ENCODE measurements at places on chromosomes 7 and 10. TPM values are rescaled to one million over a fixed set of nuclear protein-coding genes. Genes with fewer than 3 reads are reported as not detected.
A peak's percentile ranks its signal among the peaks of the same experiment; 100 is the strongest.

GRCh38 chr7:43703573-43703972 lies 25.8 kb downstream of the COA1 start:
- DNase-seq = no peak

Gene ASZ1
- total RNA-seq = not detected

Gene OR2A7
- total RNA-seq = 2.8 TPM

Gene VAX1
- not detected for total RNA-seq

DNA sequence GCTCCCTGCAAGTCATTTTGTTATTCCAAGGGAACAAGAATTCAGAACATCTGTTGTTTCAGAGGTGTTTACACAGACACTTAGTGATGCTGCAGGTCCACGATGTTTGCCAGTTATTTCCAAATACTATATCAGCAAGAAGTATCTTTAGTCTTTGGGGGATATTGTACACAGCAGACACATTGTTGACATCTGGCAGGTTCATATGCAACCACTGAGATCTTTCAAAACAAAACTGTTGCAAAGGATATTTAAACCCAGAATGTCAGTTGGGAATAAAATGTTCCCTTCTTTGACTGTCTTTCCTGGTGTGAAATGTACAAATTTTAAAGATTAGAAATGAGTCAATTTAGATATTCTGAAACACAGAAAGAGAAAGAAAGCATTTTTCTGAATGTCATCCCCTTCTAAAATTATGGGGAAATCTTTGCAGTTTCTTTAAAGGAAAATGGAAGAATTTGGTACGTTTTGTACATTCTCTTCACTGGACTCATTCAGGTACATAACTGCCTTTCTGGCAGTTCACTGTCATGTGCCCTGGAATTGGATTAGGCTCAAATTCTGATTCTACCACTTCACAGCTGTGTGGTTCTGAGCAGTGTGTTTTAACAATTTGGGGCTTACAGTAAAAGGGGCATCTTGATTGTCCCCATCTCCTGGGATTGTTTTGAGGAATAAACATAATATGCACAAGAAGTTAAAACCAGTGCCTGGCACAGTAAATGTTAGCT lies 40.3 kb upstream of the CELF2 start:
- no peak for DNase-seq

- no peak for DNase-seq
Observed at GRCh38 chr10:125398270-125398669, 237.9 kb upstream of the CTBP2 start.

Gene PPP1R3C
- total RNA-seq = 1.8 TPM

Gene ABCB4
- total RNA-seq = 6.4 TPM

Gene PITX3
- total RNA-seq = 0.14 TPM

DNA sequence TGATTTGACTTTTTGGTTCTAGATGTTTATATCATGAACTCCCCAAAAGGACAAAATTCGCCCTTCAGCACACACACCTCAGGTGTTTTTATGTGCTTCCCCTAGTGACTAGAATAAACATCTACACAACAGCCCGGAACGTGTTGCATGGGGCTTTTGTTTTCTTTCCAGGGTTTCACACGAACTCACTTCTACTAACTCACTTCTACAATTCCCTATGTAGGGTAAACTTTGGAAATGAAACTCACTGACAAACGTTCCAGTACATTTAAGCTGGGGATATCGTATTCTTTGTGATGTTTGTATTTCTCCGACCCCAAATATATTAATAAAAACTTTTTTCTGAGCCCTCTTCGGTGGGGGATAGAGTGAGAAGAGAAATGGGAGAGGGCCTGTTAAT lies 1.4 kb downstream of the TRA2A start:
- DNase-seq = no peak

Gene LOXL4
- 5.7 TPM for total RNA-seq

Gene GPR146
- total RNA-seq = 0.21 TPM

DNA sequence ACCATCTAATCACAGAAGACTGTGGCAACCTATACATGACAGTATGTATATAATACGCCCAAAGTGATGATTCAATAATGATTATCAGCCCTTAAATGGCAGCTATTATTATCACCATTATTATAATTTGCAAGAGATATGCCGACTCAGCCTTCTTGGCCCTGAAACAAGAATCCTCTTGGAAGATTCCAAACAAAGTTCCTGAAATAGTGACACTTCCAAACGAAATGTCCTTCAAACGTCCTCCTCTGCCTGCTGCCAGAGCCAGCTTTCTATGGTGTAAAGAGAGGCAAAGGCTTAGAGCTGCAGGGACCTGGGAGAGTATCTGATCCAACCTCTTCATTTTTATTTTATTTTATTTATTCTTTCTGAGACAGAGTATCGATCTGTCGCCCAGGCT lies 36.0 kb downstream of the NRAP start:
- no peak for DNase-seq

Gene MCM10
- total RNA-seq = 2.8 TPM

- DNase-seq = no peak
Observed at GRCh38 chr7:155975490-155975889, 163.2 kb upstream of the SHH start.

DNA sequence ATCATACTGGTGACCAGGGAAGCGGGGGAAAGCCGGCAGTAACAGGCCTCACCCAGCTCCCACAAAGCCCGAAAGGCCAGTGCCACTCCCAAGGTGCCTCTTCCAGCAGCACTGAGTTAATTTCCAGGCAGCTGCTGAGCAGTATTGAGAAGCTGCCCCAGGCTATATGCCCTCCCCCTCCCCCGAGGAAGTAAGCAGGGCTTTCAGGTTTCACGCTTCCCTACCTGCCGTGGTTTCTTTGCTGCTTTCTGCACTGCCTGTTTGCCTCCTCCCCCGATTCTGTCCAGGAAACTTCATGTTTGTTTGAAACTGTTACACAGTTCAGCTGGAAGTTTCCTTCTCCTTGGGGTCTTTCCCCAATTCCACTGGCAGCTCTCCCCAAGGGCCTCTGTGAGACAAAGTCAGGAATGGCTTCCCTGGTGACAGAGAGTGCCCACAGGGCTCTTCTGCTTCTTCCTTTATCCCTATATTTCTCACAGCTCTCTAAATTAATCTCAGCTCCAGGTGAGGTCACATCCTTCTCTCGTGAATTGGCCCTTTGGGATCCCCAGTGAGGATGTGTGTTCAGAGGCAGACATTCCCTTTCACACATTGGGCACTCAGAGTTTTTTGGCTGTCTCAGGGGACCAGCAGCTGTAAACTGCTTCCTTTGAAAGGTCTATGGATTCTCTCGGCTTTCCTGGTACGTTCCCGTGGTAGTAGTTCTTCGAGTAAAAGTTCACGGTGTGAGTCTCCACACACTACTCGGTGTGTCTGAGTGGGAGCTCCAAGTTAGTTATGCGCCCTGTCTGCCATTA lies 19.4 kb downstream of the C1GALT1 start:
- DNase-seq = peak; percentile 50

GRCh38 chr7:147106746-147107145 lies 990.1 kb downstream of the CNTNAP2 start:
- DNase-seq = no peak

GRCh38 chr10:113228530-113228929 lies 278.5 kb downstream of the TCF7L2 start:
- peak; percentile 38 for DNase-seq

Gene GIMAP4
- total RNA-seq = 0.13 TPM

Gene SVIL
- total RNA-seq = 67.0 TPM

GRCh38 chr7:41383596-41383995 lies 319.3 kb downstream of the INHBA start:
- no peak for DNase-seq

DNA sequence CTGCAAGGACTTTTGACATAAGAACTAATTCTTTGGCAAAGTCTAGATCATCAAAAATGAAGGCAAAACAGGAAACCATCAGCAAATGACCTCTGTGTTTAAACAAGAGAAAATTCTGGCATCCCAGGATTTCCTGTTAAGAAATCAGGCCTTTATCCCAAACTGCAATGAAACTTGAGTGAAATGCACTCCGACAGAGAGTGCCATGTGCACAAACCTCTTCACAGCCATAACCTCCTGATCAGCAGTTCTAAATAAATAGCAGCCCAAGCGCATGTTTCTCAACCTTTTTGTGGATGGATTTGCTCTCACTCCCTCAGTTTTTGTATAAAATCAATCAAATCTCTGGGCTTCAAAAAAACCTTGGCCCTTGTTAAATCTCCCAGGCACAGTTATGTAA lies 107.7 kb upstream of the EEPD1 start:
- DNase-seq = no peak

- no peak for DNase-seq
Observed at GRCh38 chr10:6463366-6463765, 116.7 kb downstream of the PRKCQ start.

Gene SYCE1
- total RNA-seq = 0.27 TPM

DNA sequence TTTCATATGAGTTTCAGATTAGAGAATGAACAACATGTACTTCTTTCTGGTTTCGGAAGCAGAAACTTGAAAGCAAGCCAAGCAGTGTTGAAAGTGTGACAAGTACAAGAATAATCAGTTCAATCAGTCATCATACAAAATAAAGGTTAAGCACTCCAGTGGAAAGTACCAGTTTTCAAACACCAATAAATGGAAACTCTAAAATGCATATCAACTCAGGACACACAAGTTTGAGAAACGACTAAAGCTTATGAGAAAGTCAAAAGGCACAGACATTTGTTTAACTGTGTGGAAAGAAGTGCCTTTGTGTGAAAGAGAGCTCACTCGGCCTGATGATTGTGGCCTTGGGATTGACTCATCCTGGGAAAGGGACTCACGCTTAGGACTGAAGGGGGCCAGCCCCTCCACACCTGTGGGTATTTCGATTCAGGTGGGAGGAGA lies 60.6 kb upstream of the AKR1C1 start:
- no peak for DNase-seq

GRCh38 chr10:32338262-32338661 lies 8.7 kb downstream of the EPC1 start:
- DNase-seq = no peak

- no peak for DNase-seq
Observed at GRCh38 chr7:31892099-31892829, 177.9 kb downstream of the PDE1C start.

- DNase-seq = peak; percentile 34
Observed at GRCh38 chr7:45402480-45403218, 171.5 kb upstream of the ADCY1 start.

Gene FAM241B
- 10.3 TPM for total RNA-seq

GRCh38 chr7:27181795-27182275 lies 3.2 kb downstream of the HOXA11 start:
- no peak for DNase-seq

DNA sequence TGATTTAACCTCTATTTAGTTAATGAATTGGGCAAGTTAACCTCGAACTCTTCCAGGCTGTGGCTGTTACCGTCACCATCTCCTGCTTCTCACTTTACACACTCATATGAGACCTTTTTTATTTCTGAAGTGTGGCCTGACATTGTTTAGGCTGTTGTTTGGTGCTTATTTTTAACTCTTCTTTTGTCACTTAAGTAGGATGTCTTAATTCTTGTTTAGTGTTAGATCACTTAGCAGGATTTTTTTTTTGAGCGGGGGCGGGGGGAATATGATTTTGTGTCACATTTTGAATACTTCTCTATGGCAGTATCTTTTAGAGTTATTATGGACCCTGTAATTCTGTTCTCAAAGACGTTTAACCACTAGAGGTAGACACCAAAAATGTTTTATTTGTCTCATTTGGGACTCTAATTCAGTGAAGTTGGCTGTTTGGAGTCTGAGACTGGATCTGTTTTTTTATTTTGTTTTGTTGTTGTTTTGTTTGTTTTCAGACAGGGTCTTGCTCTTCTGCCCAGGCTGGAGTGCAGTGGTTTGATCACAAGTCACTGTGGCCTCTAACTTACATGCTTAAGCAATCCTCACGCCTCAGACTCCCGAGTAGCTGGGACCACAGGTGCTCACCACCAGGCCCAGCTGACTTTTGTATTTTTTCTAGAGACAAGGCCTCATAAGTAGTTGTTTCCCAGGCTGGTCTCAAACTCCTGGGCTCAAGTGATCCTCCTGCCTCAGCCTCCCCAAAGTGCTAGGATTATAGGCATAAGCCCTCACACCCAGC lies 73.5 kb downstream of the CUX1 start:
- DNase-seq = no peak

GRCh38 chr10:123835575-123835974 lies 56.0 kb downstream of the CPXM2 start:
- no peak for DNase-seq

Gene EPO
- not detected for total RNA-seq

DNA sequence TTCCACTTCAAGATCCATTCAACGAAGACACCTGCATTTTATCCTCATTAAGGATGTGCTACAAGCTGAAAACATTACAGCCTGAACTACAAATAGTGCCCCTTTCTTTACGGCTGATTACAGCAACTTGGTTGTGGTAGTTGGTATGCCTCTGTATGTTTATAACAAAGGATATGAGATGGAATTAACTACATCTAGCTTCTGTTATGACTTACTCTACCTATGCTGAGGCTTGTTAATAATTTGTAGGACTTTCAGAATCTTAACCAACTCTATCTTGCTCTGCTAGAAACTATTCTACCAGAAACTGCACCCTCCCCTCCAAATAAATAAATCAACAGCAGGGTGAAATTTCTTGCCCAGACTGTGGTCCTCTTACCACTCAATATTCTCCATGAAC lies 448.1 kb downstream of the GRM8 start:
- no peak for DNase-seq

DNA sequence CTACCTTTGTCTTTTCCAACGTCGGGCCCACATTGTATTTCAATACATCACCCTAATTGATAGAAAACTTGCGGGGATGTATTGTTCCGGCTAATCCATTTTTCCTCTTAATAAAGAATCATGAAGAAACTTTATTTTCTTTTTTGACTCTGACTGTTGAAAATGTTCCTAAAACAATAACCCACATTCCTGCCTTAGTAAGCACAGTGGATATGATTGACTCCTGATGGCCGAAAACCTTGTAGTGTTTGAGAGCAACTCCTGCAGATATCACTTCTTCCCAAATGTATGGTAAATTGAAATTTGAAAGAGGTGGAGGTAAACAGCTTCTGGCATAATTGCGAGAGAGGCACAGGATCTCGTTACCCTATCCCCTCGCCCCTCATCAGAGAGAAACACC lies 65.7 kb downstream of the BICC1 start:
- DNase-seq = no peak

DNA sequence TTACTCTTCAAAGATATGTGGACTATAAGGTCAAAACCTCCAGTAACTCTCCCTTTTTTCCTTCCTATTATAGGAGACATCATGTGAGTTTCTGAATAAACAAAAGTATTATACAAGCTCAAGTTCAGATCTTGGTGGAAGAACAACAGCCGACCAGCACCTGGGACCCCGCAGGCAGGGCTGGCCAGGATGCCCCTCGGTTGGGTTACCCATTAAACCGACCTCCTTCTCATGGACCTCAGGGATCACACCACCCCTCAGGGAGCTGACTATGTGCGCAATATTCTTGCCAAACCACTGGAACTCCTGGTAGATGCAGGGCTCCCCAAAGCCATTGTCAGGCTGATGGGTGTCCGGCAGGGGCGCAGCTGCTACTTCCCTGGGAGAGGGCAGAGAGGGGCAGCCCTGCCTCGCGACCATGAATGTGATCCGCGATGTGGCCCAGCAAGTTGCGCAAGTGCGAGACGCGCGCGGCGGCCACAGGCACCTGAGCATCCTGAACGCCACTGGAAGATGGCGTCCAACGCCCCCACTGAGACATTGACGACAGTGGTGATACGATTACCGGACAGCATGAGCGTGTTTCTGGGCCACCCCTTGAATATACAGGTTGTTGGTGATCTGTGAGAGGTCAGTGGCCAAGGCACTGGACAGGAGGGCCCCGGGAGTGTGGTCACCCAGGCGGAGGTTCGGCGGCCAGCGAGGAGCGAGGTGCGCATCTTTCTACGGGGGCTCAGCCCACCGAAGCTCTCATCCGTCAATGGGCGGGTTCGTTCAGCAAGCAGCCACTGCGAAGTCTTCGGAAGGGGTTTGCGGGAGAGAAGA lies 161.3 kb downstream of the IPMK start:
- DNase-seq = no peak

Gene HMX2
- total RNA-seq = 0.34 TPM

- no peak for DNase-seq
Observed at GRCh38 chr7:92973974-92974373, 137.6 kb upstream of the CDK6 start.
